Ascending aorta (tissue), 2 donors: ENCODE measurements at places on chromosomes 2 and 18.

GRCh38 chr2:189648846-189649509 lies 12.3 kb upstream of the ASNSD1 start:
- no peak for DNase-seq

DNA sequence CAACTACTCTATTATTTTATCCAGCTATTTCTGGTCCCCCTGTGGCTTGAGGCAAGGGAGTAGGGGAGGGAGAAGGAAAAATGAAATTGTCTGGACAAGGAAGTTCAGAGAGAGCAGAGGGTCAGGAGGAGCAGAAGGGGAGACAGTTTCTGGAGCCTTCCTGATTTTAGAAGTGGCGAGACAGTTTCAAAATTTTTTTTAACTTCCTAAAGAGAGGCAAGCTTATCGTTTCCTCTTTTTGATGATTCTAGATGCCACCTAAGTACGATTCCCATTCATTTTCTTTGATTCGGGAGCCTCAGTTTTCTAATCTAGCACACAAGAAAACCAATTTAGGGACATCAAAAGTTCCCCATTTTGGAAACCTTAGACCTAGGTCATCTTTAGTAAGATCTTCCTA lies 96.9 kb upstream of the B3GNT2 start:
- no peak for DNase-seq

DNA sequence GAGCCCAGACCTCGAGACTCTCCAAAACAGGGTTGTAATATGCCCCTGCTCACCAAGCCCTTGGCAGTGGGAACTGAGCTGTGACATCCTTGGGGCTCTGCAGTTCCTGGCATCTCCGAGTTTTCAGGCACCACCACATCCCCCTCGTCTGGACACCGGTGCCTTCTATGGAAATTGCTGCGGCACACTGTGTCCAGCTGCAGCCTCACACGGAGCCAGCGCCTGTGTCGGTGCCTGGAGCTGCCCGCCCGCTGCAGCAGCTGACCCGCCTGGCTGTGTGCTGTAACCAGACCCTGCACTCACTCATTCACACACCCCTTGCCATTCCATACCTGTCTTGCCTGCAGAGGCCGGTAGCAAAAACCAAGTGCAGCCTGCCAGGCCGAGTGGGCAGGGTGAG lies 11.8 kb downstream of the IWS1 start:
- no peak for DNase-seq

DNA sequence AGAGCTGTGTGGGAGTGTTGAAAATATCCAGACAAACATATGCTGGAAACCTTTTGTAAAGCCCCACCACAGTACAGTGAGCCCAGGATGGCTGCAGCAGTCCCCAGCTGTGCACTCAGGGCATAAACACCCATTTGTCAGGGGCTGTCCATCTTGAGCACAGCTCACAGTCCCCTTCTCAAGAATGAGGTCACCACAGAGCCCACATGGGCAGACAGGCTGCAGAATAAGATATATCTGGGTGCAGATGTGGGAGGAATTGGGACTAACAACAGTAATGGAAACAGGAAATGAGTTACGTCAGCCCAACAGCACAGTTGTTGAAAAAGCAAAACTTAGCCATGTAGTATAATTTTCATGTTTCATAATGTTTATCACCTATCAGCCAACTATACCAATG lies 219.6 kb downstream of the ETAA1 start:
- DNase-seq = no peak

DNA sequence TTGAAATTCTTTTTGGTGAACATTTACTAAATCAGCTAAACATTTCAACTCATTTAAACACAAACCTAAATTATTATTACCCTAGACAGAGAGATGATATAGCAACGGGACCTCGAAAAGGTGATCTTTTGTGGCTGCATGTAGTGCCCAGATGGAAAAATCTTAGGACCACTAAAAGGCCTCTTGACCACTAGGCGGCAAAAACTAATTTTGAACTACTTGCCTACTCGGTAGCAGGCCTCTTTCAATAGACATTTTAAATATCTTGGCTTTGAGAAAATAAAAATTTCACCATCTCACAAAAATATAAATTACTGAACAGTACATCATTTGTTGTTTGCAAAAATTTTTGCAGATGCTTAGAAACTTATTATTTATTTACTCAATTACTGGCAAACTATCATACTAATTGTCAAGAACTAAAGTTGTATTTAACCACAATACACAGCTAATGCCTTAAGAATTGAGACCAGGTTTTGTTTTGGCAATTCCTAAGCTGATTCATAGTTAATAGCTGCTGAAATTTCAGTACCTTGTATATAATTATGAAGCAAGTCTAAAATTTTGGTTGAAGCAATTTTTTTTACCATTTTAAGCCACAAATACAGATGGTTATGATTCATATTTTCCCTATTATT lies 9.4 kb downstream of the COL3A1 start:
- no peak for DNase-seq

DNA sequence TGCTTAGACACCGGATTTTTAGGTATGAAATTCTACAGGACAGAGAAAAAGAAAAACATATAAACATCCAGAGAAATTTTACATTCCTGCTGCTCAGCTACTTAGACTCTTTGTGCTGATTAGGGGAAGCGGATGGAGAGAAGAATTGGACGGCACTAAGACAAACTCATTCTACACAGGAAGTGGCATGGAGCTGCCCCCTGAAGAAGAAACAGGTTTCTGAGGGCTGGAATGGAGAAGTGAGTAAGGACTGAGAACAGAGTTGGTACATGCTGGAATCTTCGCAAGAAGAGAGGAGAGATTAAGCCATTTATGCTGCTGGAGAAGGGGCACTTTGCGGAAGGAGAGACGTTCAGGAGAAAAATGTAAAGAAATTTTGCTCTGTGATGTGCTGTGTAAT lies 253.0 kb upstream of the ERBB4 start:
- no peak for DNase-seq

DNA sequence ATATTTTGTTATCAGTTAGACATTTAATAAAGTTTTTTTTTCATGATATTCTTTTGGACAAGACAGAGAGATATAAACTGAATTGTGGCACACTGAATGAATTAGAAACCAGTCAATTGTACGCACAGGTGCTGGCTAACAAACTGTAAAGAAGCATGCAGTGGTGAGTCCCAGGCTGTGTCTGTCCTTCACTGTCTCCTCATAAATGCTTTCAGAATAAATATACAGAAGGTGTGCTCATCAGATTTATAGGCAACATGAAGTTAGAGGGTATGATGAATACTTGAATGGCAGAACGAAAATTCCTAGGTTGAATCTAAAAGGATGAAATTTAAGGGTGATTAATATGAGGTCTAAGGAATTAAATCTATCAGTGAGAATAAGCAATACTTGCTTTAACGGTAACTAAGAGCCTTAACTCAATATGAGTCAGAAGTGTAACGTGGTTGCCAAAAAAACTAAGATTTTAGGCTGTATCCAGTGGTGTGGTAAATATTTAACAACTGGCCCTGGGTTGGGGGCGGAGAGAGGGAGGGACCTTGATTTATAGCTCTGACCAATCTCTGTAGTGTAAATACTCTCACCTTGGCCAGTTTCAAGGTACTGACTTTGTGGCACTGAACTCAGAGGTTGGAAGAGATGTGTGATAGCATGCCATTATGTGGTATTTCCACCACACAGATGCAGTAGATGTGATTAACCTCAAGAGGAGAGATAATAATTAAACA lies 41.9 kb upstream of the AAK1 start:
- DNase-seq = no peak

- DNase-seq = no peak
Observed at GRCh38 chr18:53443336-53443735, 781.1 kb downstream of the MBD2 start.

GRCh38 chr2:144713410-144713809 lies 193.5 kb upstream of the ZEB2 start:
- no peak for DNase-seq

GRCh38 chr2:45653122-45653913 lies 1.8 kb downstream of the PRKCE start:
- DNase-seq = no peak

- no peak for DNase-seq
Observed at GRCh38 chr18:68676913-68677312, 38.0 kb downstream of the TMX3 start.

DNA sequence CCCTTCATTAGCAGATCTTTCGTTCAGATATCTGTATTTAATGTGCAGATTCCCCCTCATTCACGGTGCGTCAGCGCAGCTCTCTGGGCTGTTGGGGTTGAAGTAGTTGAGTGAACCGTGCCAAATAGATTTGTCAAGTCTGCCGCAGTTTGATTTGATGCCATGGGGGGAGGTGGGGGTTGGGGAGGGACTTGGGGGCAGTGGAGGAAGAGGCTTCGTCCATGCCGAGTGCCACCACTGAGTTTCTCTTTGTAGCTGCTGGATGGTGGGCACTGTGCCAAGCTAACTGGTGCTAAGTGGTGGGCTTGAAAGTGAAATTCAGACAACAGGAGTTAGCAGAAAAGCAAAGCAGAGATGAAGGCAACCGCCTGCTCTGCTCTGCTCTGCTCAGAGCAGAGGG lies 47.9 kb downstream of the NRP2 start:
- no peak for DNase-seq

GRCh38 chr18:32300914-32301313 lies 111.1 kb downstream of the MEP1B start:
- no peak for DNase-seq

GRCh38 chr2:25955869-25956535 lies 26.3 kb downstream of the KIF3C start:
- DNase-seq = no peak

GRCh38 chr2:112141626-112142007 lies 3.4 kb downstream of the FBLN7 start:
- no peak for DNase-seq

DNA sequence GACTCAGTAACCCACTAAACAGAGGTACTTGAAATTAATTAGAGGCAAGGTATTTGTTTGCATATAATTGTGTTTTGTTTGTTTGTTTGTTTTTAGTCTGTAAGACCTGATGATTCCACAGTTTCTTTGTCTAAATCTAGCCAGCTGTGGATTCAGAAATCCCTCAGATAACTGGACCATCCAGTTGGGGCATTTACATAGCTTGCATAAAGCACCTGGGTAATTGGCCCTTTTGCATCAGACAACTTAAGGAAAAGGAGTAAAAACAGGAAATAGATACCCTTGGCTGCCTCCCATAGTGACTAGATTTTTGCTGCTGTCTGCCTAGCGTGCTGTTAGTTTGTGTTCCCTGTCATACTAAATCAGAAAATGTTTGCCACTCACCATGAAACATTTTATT lies 46.6 kb upstream of the XIRP2 start:
- no peak for DNase-seq

GRCh38 chr2:43214253-43214652 lies 12.2 kb downstream of the ZFP36L2 start:
- no peak for DNase-seq

- DNase-seq = no peak
Observed at GRCh38 chr2:20355131-20355530, 4.5 kb upstream of the PUM2 start.

DNA sequence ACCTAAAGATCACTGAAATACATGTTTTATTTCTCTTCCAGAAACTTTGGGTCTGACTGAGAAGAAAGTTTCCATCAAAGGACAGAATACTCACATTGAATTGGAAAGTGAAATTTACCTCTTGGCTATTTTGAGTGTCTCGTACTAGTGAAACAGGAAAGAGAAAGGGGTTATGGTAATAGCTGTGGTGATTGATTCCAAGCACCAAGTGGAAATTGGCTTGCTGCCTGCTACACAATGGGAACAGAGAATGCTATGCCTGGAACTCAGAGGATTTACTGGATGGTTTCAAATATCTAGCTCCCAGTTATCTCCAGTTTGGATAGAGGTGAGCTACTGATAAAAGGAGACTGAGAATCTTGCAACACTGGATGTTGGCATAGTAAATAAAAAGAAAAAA lies 492.8 kb upstream of the FSIP2 start:
- DNase-seq = no peak

DNA sequence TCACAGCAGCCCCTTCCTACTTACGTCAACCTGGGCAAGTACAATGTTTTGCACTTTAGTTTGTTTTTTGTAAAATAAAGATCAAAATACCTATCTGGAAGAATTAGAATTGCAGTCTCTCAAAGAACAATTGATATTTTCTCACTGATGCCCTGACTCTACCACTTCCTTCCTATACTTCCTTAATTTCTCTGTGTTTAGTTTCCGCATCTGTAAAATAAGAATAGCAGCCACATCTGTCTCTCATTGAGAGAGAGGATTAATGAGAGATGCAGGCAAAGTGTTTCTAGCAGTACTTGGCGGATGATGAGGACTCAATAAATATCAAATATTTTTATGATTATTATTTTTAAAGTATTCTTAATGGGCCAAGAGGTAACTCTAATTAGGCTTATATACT lies 122.6 kb upstream of the PIEZO2 start:
- no peak for DNase-seq

DNA sequence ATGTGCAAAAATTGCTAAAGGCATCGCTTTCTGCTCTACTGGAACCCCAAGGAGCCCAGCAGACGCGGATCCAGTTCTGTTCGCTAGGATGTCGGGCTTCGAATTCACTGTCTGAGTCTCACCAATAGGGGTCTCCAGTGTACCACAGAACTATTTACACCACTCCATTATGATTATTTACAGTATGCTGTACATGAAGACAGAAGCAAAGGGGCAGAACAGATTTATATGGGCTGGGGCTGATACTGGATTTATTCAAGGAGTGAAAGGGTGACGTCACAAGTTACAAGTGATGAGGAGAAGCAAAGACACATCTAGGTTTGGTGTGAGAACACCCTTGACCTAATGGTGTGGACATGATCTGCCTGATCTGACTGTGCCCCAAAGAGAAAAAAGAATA lies 185.3 kb upstream of the ATP5MC3 start:
- DNase-seq = no peak

- peak; percentile 53 for DNase-seq
Observed at GRCh38 chr2:42897358-42897757, 105.0 kb upstream of the HAAO start.

- DNase-seq = no peak
Observed at GRCh38 chr2:157170299-157170698, 87.2 kb upstream of the GALNT5 start.

DNA sequence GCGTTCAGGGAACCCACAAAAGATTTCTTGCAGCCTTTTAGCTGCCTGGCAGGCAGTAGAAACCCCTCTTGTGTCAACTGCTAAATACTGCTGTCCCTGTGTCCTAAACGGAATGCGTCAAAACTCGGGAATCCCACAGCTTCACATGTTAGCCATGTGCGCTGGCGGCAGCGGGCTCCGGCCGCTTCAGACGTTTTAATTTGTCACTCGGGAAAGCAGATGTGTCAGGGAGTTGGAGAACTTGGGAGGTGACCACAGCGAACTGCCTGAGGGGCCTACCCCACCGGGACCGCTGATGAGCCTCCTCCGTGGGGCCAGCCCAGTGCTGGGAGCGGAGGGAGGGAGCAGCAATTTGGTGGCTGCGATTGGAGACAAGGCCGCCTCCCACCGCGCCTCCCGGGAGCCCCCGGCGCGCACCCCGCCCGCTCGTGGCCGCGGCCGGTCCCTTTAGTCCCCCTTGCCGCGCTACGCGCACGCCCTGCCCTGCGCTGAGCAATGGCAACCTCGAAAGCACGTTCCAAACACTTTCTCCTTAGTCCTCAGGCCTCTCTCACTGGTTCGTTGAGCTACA lies 146.1 kb upstream of the SATB2 start:
- no peak for DNase-seq
